ENCODE measurements at places on chromosomes 4 and X.

- DNase-seq = no peak
Observed at GRCh38 chrX:24117258-24117657, 32.3 kb upstream of the ZFX start.

GRCh38 chr4:170007113-170007512 is 19.1 kb downstream of the MFAP3L start:
- DNase-seq = no peak

- DNase-seq = no peak
Observed at GRCh38 chr4:66855956-66856355, 689.3 kb downstream of the CENPC start.

GRCh38 chr4:139208404-139208945 is 31.5 kb upstream of the ELF2 start:
- no peak for DNase-seq

DNA sequence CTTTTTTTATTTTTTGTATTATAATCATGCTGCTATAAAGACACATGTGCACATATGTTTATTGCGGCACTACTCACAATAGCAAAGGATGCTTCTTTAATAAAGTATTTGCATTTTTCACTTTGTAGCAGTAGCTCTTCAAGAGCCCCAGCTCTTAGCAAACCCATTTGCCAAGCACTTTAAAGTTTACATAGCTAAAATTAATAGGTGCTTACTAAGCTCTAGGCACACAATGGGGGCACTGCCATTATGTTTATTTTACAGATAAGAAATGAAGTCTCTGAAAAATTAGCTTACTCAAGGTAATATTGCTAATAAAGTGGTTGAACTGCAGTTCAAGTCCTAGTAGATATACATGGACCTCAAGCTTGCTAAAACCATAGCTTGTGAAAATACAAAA is 230.3 kb upstream of the ARHGAP24 start:
- no peak for DNase-seq

- no peak for DNase-seq
Observed at GRCh38 chr4:153318696-153319320, 25.7 kb upstream of the MND1 start.
